MCF 10A (cell line): ENCODE measurements at places on chromosomes 3 and 15. TPM values are rescaled to one million over a fixed set of nuclear protein-coding genes. Genes with fewer than 3 reads are reported as not detected.

- no peak for DNase-seq
- peaks cover 7% of the 10 kb centered on the region for H3K4me1 ChIP-seq
- H3K27me3 ChIP-seq = no peaks in the 10 kb centered on the region
- H3K36me3 ChIP-seq = no peaks in the 10 kb centered on the region
- no peak overlapping the region for H3K27ac ChIP-seq
Measured at GRCh38 chr15:48850648-48851047, 27.3 kb upstream of the EID1 start.

DNA sequence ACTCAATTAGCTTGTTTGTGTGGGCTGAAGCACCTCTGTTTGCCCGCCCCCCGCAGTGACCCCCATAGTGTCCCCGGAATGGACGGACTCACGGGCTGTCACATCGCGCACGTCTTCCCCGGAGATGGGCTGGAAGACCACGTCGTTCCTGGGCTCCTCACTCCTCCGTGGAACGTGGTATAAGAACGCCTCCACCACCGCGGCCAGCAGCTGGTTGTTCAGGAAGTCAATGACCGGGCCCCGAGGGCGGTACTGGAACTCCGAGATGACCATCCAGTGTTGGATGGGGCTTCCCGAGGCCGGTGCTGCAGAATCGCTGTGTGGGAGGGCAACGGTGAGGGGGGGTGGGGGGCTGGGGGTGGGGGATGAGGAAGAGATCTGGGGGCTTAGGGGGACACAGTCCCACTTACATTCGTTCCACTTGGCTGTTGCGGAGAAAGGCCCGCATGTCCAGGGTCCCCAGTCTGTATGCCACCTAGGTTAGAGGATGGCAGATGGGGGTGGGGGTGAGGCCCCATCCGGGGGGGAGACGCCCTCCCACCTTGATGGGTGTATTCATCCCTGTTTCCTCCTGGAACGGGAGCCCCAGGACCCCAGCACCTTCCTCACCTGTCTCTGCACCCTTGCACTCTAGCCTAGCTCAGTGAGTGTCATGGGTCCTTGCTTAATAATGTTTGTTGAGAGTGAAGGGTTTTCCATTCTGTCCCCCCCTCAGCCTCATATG lies 30.2 kb downstream of the MUC20 start:
- H3K4me3 ChIP-seq = no peak overlapping the region
- no peaks in the 10 kb centered on the region for H3K4me1 ChIP-seq
- no peak overlapping the region for H3K27ac ChIP-seq
- no peaks in the 10 kb centered on the region for H3K36me3 ChIP-seq

Gene TUSC7
- not detected in 2 replicates for total RNA-seq

- H3K27me3 ChIP-seq = no peaks in the 10 kb centered on the region
- H3K36me3 ChIP-seq = peaks cover 75% of the 10 kb centered on the region
- no peak overlapping the region for H3K27ac ChIP-seq
- no peaks in the 10 kb centered on the region for H3K4me1 ChIP-seq
- H3K4me3 ChIP-seq = no peak overlapping the region
- no peak for DNase-seq
Measured at GRCh38 chr3:132709761-132710160, 12.4 kb downstream of the NPHP3 start.

Gene PLA2G4D
- not detected in 2 replicates for total RNA-seq

GRCh38 chr15:67397139-67397538 lies 123.8 kb upstream of the C15orf61 start:
- no peak for DNase-seq
- H3K4me3 ChIP-seq = no peak overlapping the region
- no peak overlapping the region for H3K27ac ChIP-seq
- H3K4me1 ChIP-seq = no peaks in the 10 kb centered on the region

DNA sequence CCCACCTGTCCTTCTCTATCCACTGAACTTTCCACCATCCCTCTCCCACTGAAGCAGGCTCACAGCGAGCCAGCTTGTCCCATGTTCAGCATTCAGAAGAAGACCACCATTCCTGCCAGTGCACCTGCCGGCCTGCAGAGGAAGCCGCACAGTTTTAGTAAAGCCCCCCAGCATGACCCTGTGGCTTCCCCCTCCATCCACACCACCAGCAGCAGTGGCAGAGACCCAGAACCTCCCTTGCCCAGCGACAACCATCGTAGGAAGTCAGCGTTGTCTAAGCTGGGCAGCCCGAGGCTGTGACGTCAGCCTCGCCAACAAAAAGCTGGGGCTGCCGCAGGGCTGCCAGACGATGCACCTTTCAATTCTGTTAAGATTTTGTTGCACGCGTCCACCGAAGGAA lies 66.6 kb upstream of the TAMM41 start:
- peaks cover 32% of the 10 kb centered on the region for H3K27me3 ChIP-seq
- no peak overlapping the region for H3K4me3 ChIP-seq
- no peak overlapping the region for H3K27ac ChIP-seq
- no peaks in the 10 kb centered on the region for H3K4me1 ChIP-seq

DNA sequence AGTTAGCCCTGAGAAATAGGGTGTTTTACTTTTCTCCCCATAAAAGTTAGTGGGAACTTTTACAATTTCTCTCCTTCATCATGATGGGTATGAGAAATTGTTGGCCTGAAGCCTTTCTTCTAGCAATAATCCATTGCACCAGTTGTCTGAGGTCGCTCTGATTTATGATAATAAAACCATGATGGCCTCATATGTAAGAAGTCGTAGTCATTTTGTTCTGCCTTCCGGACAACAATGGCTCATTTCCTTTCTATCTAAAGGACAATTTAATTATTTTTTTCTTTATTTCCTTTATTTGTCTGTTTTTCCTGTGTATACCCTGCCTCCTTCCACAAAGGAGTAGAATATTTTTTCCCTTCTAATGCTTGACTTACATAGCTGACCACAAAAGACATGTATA lies 31.6 kb upstream of the GNB4 start:
- H3K27me3 ChIP-seq = no peaks in the 10 kb centered on the region
- H3K4me1 ChIP-seq = no peaks in the 10 kb centered on the region
- no peak overlapping the region for H3K4me3 ChIP-seq
- no peaks in the 10 kb centered on the region for H3K36me3 ChIP-seq
- H3K27ac ChIP-seq = no peak overlapping the region
- DNase-seq = no peak

DNA sequence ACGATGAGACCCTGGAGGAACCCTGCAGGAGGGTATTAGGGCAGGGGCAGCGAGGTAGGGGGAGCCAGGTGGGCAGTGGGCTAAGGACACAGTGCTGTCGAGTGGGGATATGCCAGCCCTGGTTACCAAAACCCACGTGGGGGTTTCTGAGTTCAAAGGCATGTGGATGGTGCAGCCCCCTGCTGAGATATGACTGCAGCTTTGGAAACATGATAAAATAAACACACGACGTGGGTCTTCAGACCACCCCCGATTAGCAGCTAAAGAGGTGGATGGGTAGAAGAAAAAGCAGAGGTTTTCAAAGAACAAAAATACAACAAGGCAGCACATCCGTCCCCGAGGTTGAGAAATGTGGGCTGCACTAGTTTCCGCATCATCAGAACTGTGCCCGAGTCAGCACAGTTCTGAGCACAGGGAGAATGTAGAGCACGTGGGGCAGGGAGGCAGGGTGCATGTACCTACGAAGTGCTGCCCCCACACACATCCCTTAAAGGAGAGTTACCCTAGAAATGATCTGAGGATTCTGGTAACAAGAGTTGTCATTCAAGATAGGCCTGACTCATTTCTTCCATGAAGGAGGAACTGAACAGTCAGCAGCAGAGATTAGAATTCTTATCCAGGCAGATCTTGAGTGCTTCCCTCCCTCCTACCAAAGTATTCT lies 121.3 kb downstream of the RPLP1 start:
- H3K4me1 ChIP-seq = peaks cover 12% of the 10 kb centered on the region
- no peaks in the 10 kb centered on the region for H3K27me3 ChIP-seq
- H3K27ac ChIP-seq = no peak overlapping the region
- H3K36me3 ChIP-seq = no peaks in the 10 kb centered on the region
- no peak overlapping the region for H3K4me3 ChIP-seq

DNA sequence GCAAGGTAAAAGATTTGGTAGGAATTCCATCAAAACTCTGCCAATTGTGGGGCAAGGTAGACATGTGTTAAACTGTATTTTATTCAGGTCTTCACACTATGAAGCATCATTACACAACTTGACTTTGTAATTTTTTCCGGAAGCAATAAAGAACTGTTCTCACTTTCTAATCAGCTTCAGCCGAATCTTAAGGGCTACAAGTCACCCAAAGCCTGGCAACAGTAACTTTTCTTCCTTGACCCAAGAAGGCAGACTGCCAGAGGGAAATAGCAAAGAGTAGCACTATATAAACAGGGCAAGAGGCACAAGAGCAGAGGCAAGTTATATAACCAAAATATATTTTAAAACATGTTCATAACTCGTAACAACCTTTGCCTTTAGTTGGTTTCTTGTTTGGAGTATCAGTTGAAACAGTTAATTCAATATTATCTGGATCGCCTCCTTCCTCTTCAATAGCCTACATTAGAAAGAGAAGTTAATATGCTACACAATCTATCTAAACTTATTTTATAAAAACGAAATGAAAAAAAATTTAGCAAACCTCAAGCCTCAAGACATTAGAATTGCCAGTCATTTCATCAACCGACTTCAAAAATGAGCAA lies 1.4 kb downstream of the SLTM start:
- peaks cover 30% of the 10 kb centered on the region for H3K36me3 ChIP-seq
- H3K27ac ChIP-seq = peak overlapping the region; percentile 99

GRCh38 chr15:80730926-80731325 lies 35.8 kb downstream of the ABHD17C start:
- no peak for DNase-seq
- H3K27me3 ChIP-seq = no peaks in the 10 kb centered on the region
- H3K4me1 ChIP-seq = no peaks in the 10 kb centered on the region
- H3K4me3 ChIP-seq = no peak overlapping the region
- H3K27ac ChIP-seq = no peak overlapping the region

DNA sequence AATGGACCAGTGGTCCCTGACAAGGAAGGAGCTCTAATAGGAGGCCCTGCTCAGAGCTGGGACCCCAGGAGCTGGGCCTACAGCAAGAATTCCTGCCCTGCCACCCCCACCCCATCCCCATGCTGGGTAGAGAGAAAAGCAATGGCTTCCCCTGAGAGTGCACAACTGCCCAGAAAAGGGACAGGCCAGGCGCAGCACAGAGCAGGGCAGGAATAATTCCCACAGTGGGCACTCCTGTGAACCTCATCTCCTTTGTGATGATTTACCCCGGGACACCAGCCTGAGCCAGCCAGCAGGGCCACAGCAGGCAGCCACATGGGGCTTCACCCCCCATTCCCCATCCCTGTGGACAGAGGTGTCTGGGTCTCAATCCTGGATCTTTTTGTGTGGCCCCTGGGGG lies 104.0 kb upstream of the IQSEC1 start:
- H3K36me3 ChIP-seq = no peaks in the 10 kb centered on the region
- no peak for DNase-seq
- peaks cover 14% of the 10 kb centered on the region for H3K27me3 ChIP-seq
- no peak overlapping the region for H3K27ac ChIP-seq
- no peaks in the 10 kb centered on the region for H3K4me1 ChIP-seq

DNA sequence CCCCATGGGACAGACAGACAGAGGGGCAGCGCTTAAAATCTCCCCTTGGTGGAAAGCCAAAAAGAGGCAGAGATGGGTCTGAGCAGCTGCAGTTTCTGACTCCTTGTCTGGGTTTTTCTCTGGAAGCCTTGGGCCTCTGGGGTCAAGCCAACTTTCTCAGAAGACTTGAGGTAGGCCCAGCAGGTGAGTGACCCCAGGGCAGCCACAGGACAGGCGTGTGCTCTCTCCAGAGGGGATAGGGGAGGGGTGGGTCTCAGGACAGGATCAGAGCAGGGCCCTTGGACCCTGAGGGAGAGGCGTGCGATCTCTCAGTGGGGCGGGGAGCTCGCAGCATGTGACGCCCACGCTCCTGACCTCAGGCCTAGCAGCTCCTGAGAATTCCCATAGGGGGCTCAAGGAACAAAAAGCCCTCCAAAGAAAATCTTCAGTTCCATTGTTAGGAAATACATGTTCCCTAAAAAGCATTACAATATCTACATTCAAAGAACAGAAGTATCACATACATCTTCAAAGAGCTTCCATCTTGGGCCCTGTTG lies 34.6 kb upstream of the DUSP7 start:
- no peak for DNase-seq
- no peaks in the 10 kb centered on the region for H3K27me3 ChIP-seq
- no peaks in the 10 kb centered on the region for H3K36me3 ChIP-seq
- H3K4me1 ChIP-seq = peaks cover 12% of the 10 kb centered on the region
- H3K4me3 ChIP-seq = no peak overlapping the region

Gene SLC28A1
- total RNA-seq = not detected in 2 replicates

Gene SHC4
- total RNA-seq = 0.26 and 0.49 TPM in 2 replicates

GRCh38 chr15:81339321-81339720 lies 15.4 kb upstream of the STARD5 start:
- peaks cover 24% of the 10 kb centered on the region for H3K4me1 ChIP-seq
- no peak overlapping the region for H3K4me3 ChIP-seq
- DNase-seq = no peak
- H3K27me3 ChIP-seq = no peaks in the 10 kb centered on the region
- no peak overlapping the region for H3K27ac ChIP-seq

Gene ADGRG7
- not detected in 2 replicates for total RNA-seq

DNA sequence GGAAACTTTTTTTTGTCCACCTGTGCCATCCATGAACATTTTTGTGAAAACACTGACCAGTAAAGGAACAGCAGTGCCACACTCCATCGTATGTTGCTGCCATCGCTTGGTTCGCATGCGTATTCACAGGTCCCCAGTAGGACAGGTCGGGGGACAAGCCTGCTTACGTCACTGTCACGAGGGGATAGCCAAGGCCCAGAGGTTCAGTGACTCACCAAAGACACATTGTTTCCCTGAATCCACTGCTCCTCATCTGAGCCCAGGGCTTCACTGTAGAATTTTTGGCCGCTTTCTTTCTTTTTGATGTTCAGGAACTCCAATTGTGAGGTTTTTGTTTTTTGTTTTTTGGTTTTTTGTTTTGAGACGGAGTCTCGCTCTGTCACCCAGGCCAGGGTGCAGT lies 5.9 kb downstream of the ADPRH start:
- H3K4me3 ChIP-seq = no peak overlapping the region
- H3K27me3 ChIP-seq = peaks cover 12% of the 10 kb centered on the region
- no peaks in the 10 kb centered on the region for H3K36me3 ChIP-seq
- no peak overlapping the region for H3K27ac ChIP-seq
- peaks cover 5% of the 10 kb centered on the region for H3K4me1 ChIP-seq
- DNase-seq = no peak

DNA sequence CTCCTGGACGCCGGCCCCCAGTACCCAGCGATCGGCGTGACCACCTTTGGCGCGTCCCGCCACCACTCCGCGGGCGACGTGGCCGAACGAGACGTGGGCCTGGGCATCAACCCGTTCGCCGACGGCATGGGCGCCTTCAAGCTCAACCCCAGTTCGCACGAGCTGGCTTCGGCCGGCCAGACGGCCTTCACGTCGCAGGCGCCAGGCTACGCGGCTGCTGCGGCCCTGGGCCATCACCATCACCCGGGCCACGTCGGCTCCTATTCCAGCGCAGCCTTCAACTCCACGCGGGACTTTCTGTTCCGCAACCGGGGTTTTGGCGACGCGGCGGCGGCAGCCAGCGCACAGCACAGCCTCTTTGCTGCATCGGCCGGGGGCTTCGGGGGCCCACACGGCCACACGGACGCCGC lies 956 bp downstream of the ZIC1 start:
- H3K4me1 ChIP-seq = no peaks in the 10 kb centered on the region
- no peak overlapping the region for H3K4me3 ChIP-seq
- no peak for DNase-seq
- peaks cover 52% of the 10 kb centered on the region for H3K27me3 ChIP-seq
